ENCODE measurements at places on chromosomes 6 and 20. TPM values are rescaled to one million over a fixed set of nuclear protein-coding genes. Genes with fewer than 3 reads are reported as not detected.

The SLPI gene
- polyA plus RNA-seq = not detected

DNA sequence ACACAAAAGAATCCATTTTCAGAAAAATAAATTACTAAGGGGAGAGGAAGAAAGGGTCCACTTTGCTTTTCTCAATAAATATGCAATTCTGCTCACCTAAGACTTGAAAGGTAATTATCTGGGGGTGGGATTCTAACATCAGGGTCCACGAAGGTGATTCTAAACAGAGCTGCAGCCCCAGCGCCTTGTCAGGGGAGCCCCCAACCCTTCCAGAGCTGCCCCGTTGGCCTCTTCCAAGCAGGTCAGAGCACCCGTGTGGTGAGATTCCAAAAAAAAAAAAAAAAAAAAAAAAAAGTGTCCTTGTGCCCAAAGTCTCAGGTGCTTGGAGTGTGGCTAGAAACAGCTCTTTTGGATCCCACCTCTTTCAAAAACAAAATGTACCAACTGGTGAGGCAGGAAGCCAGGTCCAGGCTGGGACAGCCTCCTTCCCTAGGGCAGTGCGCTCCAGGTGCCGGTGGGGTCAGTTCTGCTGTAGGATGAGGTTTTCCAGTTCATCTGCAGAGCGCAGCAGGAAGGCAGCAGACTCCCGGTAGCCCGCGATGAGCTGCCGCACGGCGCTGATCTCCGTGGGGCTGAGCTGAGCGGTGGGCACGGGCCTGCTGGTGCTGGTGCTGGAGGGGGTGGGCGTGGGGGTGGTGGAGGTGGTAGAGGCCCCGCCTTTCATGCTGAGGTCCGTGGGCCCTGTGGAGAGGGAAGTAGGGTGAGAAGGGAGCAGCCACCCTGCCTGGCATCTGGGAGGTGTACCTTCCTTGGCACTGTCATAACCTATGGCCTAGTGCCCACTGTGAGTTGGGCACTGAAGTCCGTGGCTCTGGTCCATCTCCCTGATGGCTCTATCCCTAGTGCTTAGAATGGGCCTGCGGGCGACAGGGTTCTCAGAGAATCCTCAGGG, 89.3 kb downstream of the ASXL1 start:
- no peak for DNase-seq

GRCh38 chr20:1888796-1889463, 6.3 kb upstream of the SIRPA start:
- no peak for DNase-seq

GRCh38 chr20:24289737-24290481, 179.5 kb upstream of the SYNDIG1 start:
- DNase-seq = no peak

DNA sequence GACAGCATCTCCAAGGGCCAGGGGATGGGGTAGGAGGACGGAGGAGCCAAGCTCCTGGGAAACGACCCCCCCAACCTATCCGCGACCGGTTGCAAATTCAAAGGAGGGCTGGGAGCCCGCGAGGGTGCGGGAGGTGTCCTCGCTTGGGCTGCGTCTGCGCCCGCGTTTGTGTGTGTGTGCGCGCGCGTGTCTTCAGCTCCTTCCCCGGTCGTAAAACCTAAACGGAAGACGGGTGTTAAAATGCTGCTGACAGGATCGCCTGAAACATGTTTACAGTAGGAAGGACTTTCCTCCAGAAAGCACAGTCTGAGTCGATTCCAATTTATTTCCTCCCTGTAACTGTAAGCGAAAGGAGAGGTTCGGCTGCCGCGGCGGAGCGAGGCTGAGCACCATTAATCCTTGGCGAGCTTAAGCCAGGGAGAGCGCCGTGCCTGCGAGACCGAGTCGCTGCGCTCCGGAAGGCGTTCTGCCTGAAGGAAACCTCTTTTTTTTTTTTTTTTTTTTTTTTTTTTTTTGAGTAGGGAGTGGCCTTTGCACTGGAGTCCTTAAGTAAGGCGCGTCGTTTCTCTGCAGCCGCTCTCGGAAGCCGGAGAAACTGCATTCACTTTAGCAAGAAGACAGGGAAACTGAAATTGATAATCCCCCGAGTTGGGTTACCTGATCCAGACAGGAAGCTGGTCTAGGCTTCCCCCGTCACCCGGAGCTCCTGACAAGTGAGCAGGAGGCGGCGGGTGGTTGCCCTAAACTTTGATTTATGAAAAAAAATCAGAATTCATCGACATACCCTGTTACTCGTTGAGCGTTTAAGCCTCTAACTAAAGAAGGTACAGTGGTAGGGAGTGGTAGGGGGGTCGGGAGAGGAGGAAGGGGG, 4.8 kb upstream of the SOX4 start:
- peak; percentile 90 for DNase-seq

GRCh38 chr6:13436399-13437217, 50.8 kb downstream of the GFOD1 start:
- DNase-seq = no peak

DNA sequence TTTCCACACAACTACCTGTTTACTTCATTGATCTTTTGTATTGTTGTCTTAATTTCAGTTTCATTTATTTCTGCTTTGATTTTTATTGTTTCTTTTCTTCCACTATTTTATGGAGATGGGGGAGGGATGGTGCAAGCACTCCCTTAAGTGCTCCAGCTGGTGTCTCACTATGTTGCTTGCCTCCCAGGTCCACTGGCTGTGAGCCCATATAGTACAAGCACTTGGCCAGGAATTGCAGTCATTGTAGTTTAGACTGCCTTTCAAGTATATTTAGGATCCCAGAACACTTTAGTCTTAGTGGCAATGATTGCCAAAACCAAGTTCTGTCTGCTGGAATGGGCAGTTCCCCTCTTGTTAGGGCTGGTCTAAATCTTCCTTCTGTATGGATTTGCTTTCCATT, 34.9 kb upstream of the MAN1A1 start:
- no peak for DNase-seq

The SLC52A3 gene
- 0.37 TPM for polyA plus RNA-seq

The DNMT3B gene
- 3.4 TPM for polyA plus RNA-seq

- DNase-seq = no peak
These were observed 269.5 kb upstream of the HSF2 start for GRCh38 chr6:122130026-122130348.

The HS3ST5 gene
- polyA plus RNA-seq = 0.24 TPM

DNA sequence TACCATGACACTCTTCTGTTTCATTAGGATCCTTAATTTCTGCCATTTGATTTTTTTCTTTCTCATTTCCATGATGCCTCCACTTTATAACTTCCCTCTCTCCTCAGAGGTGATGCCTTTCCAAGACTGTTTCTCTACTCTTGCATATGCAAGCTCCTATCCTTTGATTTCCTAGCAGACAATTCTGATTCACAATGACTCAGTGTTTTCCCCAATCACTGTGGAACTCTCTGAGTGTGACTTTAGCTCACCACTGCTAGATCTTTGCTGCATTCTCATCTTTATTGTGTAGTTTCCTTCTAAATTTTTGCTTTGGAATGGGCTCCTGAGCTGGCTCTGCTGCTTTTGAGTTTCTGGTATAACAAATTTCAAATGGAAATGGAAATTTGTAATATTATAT, 184.9 kb downstream of the TINAG start:
- no peak for DNase-seq

GRCh38 chr6:82030761-82031503, 216.6 kb downstream of the IBTK start:
- DNase-seq = no peak

The PKHD1 gene
- polyA plus RNA-seq = 6.3 TPM

- no peak for DNase-seq
These were observed 5.0 kb downstream of the TMEM239 start for GRCh38 chr20:2820896-2821869.

- DNase-seq = no peak
These were observed 27.5 kb upstream of the TAF8 start for GRCh38 chr6:42022755-42023384.

DNA sequence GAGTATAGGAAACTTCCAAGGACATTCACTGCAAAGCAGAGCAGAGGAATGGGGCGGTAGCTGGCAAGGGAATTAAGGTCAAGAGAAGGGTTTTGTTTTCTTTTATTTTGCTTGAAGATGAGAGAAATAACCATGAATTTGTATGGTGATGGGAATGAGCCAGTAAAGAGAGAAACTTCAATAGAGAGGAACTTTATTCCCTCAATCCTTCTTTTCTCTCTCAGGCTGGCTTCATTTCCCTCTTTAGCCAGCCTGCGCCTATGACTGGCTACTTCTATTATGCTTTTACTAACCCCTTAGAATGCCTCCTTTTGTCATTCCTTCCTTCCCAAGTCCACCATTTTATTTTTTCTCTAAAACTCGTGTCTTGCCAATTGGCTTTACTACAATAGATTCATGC, 101.4 kb upstream of the CEP85L start:
- no peak for DNase-seq

The PTP4A1 gene
- 31.3 TPM for polyA plus RNA-seq

DNA sequence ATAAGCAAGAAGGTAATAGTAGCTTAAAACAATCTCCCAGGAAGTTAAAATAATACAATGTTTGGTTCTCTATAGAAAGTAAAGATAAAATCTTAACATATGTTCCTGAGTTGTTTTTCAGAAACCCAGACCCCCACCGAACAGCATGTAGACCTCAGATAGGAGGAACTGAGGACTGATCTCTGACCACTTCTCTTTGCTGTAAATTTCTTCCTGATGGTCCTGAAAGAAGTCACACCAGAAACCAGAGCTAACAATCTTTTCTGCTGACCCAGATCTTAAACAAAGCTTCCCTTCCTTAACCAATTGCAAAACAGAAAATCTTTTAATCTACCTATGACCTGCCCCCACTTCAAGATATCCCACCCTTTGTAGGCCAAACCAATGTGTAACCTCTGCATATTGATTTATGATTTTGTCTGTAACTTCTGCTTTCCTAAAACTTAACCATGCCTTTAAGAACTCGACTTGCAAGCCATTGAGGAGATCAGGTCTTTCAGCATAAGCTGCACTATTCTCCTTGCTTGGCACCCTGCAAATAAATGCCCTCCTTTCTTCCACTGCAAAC, 21.9 kb upstream of the BEND6 start:
- DNase-seq = no peak

- DNase-seq = no peak
These were observed 45.4 kb downstream of the CDS2 start for GRCh38 chr20:5172167-5172601.

DNA sequence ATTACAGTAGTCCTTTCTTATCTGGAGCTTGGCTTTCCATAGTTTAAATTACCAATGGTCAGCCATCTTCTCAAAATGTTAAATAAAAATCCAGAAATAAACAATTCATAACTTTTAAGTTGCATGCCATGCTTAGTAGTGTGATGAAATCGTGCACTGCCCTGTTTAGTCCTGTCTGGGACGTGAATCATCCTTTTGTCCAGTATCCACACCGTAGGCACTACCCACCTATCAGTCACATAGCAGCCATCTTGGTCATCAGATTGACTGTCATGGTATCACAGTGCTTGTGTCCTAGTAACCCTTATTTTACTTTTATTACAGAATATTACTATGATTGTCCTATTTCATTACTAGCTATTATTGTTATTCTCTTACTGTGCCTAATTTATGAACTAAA, 924.1 kb downstream of the EYS start:
- DNase-seq = no peak

- no peak for DNase-seq
These were observed 26.3 kb upstream of the PLCG1 start for GRCh38 chr20:41110930-41111577.

GRCh38 chr20:61805365-61805764, 260.3 kb downstream of the TAF4 start:
- DNase-seq = no peak

The ABHD16B gene
- polyA plus RNA-seq = not detected

- DNase-seq = no peak
These were observed 11.7 kb downstream of the SLA2 start for GRCh38 chr20:36634342-36634741.

DNA sequence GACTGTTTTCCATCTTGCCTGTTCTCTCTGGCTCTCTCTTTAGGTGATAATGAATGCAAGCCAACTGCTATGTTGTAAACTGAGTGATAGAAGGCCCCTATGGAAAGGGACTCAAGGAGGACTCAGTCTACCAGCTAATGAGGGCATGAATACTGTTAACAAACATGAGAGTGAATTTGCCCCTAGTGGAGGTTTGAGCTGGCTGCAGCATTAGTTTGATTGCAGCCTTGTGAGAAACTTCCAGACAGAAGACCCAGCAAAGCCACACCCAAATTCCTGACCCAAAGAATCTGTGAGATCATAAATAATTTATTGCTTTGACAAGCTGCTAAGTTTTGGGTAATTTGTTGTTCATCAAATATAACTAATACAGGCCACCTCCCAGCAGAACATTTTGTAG, 50.0 kb upstream of the PLCB1 start:
- no peak for DNase-seq

The KCNK5 gene
- polyA plus RNA-seq = 1.2 TPM

- peak; percentile 75 for DNase-seq
These were observed 734 bp downstream of the TPBG start for GRCh38 chr6:82364087-82365015.

- no peak for DNase-seq
These were observed 37.0 kb upstream of the ECI2 start for GRCh38 chr6:4172368-4172767.

DNA sequence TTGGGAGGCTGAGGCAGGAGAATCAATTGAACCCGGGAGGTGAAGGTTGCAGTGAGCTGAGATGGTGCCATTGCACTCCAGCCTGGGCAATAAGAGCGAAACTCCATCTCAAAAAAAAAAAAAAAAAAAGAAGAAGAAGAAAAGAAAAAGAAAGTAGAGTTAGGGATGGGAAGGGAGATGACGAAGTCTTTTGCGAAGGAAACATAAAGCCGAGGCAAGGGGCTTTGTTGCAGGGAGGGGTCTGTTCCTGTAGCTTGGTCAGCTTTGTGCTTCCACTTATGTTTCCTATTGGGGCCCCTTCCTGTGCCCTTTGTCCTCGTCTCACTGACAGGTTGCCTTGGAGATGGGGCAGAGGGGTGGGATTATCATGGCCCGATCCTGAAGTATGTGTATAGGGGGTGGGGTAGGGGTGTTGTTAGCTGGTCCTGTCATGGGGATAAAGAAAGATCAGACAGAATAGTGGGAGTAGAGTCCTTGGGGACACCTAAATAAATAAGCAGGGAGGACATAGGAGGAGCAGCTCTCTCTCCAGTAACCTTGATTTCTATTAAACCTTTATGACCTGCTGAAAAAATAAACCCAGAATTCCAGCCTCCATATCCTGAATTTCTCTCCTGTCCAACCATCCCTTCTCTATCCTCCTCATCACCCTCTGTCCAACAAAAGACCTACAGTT, 1.1 kb upstream of the CLIC1 start:
- DNase-seq = peak; percentile 25

DNA sequence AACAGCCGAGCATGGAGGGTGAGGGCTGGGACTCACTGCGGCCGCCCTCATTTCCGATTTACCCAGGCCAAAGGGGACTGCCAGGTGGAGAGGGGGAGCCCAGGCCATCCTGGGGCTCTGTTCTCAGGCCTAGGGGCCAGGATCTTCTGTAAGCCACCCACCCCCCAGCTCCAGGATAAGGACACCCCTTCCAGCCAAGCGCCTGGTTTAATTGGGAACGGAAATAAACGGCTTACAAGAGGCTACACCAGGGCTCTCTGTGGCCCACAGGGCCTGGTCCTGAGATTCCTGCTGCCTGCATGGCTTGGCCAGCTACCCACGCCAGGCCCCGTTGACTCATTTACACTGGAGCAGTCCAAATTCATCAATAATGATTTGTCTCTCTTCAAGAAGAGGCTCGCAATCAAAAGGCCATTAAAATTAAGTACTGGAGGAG, 68.1 kb upstream of the TOP1 start:
- no peak for DNase-seq

The SIRPB1 gene
- 1.2 TPM for polyA plus RNA-seq

GRCh38 chr20:37856932-37857660, 45.8 kb upstream of the VSTM2L start:
- peak; percentile 7 for DNase-seq

- no peak for DNase-seq
These were observed 20.0 kb upstream of the CDH22 start for GRCh38 chr20:46328200-46328882.

The CTCFL gene
- 0.08 TPM for polyA plus RNA-seq

The GHRH gene
- polyA plus RNA-seq = not detected

All from muscle of arm (tissue), 14 donors.